MM.1S (cell line): ENCODE measurements at places on chromosomes 16 and 17.

DNA sequence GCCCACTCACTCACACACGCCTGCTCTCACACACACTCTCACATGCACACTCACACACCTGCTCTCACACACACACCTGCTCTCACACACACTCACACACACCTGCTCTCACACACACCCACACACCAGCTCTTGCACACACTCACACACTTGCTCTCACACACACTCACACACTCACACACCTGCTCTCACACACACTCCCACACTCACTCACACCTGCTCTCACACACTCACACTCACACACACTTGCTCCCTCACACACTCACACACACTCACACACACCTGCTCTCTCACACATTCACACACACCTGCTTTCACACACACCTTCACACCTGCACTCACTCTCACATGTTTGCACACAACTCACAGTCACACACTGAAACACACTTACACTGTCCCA lies 4.0 kb downstream of the CD300H start:
- no peak for DNase-seq

DNA sequence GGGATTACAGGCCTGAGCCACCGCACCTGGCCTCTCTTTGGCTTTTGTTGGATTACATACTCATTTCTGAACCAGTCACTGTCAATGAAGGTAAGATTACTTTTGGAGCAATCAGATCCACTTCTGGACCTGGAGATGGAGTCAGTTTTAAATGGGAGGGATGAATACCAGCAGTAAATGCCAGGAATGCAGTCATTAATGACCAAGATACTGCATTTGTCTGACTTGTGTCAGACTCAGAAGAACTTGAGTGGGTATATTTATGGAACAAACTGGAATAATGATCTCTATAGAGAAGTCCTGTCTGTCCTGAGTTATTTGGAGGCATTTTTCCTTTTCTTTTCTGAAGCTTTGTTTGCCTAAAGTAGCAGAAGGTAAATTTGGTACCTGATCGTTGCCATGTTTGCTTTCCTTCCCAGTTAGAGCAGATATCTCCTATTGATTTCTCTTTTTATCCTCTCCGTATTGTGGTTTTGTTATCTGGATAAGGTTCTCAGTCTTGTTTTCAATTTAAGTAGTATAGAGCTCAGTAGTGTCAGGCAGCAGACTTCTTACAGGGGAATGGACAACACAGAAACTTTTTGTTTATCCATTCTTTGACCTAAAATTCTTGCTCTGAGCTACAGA lies 10.7 kb downstream of the NLK start:
- no peak for DNase-seq

DNA sequence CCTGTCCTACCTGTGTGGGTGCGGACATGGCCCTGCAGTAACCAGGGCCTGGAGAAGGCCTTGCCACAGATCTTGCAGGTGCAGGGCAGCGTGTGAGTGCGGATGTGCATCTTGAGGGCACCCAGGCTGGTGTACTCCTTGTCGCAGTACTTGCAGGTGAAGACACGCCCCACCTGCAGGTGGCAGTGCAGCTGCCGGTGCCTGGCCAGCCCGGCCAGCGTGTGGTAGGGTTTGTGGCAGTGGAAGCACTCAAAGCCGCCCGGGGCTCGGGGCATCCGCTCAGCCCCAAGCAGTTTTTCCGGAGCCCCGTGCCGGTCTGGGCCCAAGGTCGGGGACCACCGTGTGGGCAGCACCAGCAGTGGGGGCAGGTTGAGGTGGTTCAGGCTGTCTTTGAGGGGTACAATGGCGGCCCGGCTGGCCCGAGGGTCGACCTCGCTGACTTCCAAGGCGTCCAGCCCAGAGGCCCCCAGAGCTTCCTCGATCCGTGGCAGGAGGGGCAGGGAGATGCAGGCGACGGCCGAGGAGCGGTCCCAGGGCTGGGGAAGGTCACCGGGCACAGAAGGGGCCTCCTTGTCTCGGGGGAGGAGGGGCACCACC lies 5.1 kb downstream of the SNAI3 start:
- peak; percentile 84 for DNase-seq

- peak; percentile 68 for DNase-seq
Observed at GRCh38 chr17:42531455-42532354, 4.3 kb upstream of the NAGLU start.

- no peak for DNase-seq
Observed at GRCh38 chr16:73268366-73268993, 220.6 kb upstream of the ZFHX3 start.
